ENCODE measurements at places on chromosomes 5 and 9. TPM values are rescaled to one million over a fixed set of nuclear protein-coding genes. Genes with fewer than 3 reads are reported as not detected.

- DNase-seq, result no peak
Measured at GRCh38 chr9:3434594-3434993, 91.2 kb downstream of the RFX3 start.

DNA sequence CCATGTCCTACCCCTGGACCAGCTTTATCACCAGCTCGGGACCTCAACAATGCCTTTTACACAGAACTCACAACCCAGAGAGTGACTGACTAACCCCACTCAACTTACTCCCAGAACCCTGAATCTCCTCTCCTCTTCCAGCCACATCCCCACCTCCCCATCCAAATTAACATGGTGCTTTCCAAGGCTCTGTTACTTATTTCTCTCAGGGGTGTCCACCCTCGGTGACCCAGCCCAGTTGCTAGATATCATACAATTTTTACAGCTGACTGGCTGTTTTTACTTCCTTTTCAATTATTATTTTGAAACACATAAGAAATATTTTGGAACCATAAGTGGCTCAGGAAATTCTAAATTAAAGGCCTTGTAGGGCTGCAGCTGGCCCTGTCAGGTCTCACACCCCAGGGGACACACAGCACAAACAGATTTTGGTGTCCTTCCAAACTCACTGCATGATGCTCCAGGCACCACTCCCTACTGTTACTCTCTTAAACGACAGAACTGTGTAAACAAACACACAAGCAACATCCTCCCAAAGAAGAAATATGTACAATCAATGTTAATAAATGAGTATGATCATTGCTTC lies 180.6 kb downstream of the ADAMTS12 start:
- no peak for DNase-seq

DNA sequence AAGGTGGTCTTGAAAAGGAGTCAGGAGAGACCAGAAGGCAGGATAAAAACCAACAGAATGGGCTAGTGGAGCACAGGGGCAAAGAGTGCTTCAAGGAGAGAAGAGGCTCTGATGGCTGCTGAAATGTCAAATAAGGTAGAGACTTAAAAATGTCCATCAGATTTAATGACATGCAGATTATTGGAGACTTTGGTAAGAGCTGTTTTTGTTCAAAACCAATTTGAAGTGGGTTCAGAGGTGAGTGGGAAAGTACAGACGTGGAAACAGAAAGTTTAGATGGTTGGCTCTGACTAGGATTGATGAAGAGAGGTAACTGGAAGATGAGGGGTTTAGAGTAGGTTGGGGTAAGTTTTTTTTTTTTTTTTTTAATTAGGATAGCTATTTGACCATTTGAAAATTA lies 14.1 kb downstream of the SLC25A46 start:
- no peak for DNase-seq

DNA sequence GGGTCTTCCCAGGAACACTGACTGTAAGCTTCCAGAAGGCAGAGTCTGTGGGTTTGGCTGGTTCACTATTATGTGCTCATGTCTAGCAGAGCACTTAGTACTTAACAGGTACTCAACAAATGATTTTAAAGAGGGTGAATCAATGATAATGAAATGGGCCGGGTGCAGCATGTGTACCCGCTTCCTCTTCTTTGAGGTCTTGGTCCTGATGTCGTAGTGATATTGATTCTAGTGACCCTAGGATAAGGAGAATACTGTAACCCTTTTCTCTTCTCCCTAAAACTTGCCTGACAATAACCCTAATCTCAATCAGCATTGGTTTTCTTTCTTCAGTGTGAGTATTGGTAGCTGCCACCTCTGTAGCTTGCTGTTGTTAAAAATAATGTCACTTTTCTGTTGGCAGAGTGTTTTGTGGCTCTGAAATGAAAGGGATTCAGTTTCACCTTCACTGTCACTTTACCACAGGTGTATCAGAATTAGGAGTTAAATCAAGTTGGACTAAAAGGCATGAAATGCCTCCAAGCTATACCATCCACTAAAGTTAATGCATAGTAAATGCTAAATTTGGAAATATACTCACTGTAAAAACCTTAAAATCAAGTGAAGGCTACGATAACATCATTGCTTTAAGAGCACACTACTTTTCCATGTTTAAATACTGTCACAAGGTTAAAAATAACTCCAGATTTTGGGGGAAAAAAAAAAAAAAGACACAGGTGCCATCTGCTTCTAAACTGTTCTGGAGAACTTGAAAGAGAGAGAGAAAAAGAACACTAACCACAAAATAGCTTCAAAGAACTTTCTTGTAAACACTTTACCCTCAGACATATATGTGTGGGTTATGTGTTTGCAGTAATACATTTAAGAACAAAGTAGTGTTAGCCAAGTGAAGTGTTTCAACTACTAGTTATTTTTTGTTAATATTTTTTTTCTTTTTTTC lies 6.0 kb downstream of the CAMK4 start:
- no peak for DNase-seq

- no peak for DNase-seq
Measured at GRCh38 chr9:95055851-95056551, 261.5 kb downstream of the FANCC start.

GRCh38 chr5:54834121-54834842 lies 151.1 kb downstream of the ESM1 start:
- DNase-seq, result no peak

GRCh38 chr5:139971202-139971725 lies 71.8 kb downstream of the NRG2 start:
- DNase-seq, result no peak

GRCh38 chr5:31329715-31330114 lies 136.2 kb downstream of the CDH6 start:
- DNase-seq, result no peak

GRCh38 chr9:107242073-107243030 lies 40.7 kb upstream of the RAD23B start:
- DNase-seq, result no peak

The LMX1B gene
- total RNA-seq, result 1.7 TPM

The FUT7 gene
- total RNA-seq, result not detected

The FGF1 gene
- 12.1 TPM for total RNA-seq

The CCNO gene
- total RNA-seq, result 1.3 TPM

The ANKRD20A1 gene
- 0.08 TPM for total RNA-seq

The IFNA2 gene
- not detected for total RNA-seq
